DMS79 (cell line): ENCODE measurements at places on chromosomes 4 and X.

GRCh38 chr4:73419106-73420038 is 15.3 kb downstream of the ALB start:
- no peak for DNase-seq

DNA sequence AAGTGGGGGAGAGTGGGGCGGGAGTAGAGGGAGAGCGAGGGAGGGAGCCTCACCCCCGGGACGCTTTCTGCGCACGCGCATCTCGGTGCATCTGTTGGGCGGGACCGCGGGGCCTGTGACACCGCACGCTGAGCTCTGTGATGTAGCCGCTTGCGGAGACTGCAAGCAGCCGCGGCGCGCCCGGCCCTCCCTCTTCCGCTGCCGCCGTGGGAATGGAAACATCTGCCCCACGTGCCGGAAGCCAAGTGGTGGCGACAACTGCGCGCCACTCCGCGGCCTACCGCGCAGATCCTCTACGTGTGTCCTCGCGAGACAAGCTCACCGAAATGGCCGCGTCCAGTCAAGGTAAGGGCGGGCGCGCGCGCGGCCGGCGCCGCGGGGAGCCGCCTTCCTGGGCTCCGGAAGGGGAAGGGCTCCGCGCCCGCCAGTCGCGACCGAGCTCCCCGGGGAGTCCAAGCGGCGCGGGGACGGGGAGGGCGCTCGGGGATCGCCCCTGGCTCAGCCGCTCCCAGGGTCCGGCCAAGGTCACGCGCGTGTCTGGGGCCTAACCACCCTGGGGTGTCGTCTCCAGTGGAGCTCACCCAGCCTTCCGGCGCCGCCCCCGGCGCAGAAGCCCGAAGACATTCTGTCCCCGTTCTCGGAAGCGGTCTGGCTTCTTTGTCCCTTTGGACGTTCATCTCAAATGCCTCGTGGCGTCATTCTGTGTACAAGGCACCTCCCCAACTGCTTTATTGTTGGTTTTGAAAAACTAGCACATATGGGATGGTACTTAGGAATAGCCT is at the start of gene FUNDC2:
FUNDC2 (plus strand) TSS at position 118 of the 782 bp plus-strand sequence; CDS start at position 213, 95 bp downstream.
- DNase-seq: peak; percentile 81

GRCh38 chr4:24570574-24571236 is 13.6 kb downstream of the DHX15 start:
- no peak for DNase-seq

DNA sequence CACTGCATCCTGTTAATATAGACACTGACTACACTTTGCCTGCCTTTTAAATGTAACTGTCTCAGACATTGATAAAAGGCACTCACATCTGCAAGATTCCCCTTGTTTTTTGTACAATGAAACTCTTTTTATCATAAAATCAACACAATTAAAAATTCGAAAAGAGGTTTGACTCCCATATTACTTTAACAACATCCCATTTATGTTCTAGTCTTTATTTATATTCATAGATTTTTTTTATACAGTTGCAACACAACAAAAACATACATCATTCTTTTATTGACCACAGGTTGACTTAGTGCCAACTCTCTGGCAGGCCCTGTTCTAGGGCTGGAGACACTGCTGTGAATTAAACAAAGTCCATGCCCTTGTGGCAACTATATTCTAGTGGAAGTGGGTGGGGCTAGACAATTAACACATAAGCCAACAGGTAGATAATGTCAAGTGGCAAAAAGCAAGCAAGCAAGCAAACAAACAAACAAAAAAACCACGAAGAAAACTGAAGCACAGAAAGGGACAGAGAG is 36.8 kb downstream of the ANK2 start:
- DNase-seq: no peak

DNA sequence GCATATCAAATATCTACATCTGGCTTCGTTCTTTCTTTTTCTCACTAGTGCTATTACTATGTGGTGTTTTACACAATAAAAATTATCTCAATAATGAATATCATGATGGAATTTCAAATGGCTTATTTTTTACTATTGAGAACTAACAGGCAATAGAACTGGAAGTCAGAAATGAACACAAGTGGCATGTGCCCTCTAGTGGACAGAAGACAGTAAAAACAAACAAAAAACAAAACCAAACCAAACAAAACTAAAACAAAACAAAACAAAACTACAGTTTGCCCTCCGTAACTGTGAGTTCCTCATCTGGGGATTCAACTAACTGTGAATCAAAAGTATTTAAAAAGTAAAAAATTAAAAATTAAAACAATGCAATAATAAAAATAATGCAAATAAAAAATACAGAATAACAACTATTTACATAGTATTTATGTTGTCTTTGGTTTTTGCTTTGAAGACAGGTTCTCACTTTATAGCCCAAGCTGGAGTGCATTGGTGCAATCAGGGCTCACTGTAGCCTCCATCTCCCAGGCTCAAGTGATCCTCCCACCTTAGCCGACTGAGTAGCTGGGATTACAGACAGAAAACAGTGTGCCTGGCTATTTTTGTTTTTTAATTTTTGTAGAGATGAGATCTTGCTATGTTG is 195.6 kb upstream of the TACR3 start:
- no peak for DNase-seq

DNA sequence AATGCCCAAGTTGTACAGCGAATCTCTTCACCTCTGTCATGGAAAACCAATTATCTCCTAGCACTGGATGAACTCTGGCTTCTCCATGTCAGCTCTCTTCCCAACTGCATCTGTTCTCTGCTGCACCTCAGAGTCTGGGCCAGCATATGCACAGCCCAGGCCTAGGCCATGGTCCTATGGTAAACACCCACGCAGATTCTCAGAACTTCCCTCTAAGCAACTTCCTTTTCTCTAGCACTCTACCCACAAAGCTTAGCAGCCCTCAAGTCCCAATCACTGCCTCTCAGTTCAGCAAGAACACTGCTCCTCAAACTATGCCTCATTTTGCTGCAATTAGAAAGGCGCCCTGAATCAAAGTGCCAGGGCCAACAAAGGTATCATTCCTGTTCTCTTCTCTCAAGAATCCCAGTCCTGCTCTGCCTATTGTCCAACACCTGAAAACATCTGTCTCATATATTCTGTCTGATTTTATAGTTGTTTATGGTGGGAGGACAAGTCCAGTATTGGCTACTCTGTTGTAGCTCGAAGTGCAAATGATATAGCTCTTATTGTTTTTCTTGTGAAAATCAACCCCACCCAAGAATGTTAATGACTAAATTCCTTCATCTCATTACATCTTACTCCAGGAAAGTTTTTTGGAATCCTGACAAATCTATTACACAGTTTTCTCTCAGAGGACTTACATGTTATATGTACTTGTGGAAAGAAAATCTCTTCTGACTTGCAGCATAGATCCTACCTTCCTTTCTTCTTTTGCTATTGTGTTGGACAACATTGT is 85.4 kb downstream of the DCHS2 start:
- DNase-seq: no peak
